Fibroblast of skin of right biceps (primary cell): ENCODE measurements at places on chromosomes 1 and 21.
A peak's percentile ranks its signal among the peaks of the same experiment; 100 is the strongest.

DNA sequence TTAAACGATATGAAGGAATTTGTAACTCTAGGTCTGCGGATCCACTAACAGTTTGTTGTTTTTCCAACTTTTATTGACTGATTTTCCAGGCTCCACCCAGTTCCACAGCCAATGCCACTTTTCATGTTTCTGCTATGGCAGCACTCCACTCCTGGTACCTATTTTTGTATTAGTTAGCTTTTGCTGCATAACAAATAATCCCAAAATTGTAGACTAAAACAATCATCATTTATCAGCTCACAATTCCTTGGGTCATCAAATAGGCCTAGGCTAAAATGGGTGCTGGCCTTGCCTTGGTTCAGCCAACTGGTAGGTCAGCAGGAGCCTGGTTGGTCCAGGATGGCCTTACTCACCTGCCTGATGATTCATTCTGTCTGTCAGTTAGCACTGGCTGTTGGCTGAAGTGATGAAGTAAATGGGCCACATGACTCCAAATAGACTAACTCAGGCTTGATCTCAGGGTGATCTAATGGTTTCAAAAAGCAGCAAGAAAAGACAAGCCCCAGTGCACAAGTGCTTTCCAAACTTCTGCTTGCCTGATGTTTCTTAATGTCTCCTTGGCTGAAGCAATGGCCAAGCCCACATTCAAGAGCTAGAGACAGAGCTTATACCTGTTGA is 3.2 kb upstream of the C8B start:
- DNase-seq: no peak

- DNase-seq: no peak
Measured at GRCh38 chr1:53792806-53793205, 45.3 kb downstream of the NDC1 start.

- peak; percentile 61 for DNase-seq
Measured at GRCh38 chr1:84146411-84147032, 2.5 kb downstream of the PRKACB start.

DNA sequence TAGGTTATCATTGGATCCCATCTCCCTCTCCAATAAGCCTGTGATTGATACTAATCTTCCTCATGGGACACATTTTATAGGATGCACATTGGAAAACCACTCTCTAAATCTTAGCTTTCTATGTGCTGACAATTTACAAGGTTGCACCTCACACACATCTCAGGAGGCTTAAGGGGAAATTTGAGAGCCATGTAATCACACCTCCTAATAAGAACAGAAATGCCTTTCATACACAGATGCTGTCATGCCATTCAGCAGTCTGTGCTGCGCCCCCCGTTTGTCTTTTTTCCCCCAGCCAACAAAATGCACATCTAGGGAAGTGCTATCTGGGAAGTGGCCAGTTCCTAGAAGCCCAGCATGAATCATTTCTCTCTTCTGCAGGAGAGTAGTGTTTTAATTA is 154.5 kb downstream of the ST6GALNAC5 start:
- DNase-seq: no peak

GRCh38 chr1:223394706-223395105 is 1.5 kb downstream of the CCDC185 start:
- no peak for DNase-seq

DNA sequence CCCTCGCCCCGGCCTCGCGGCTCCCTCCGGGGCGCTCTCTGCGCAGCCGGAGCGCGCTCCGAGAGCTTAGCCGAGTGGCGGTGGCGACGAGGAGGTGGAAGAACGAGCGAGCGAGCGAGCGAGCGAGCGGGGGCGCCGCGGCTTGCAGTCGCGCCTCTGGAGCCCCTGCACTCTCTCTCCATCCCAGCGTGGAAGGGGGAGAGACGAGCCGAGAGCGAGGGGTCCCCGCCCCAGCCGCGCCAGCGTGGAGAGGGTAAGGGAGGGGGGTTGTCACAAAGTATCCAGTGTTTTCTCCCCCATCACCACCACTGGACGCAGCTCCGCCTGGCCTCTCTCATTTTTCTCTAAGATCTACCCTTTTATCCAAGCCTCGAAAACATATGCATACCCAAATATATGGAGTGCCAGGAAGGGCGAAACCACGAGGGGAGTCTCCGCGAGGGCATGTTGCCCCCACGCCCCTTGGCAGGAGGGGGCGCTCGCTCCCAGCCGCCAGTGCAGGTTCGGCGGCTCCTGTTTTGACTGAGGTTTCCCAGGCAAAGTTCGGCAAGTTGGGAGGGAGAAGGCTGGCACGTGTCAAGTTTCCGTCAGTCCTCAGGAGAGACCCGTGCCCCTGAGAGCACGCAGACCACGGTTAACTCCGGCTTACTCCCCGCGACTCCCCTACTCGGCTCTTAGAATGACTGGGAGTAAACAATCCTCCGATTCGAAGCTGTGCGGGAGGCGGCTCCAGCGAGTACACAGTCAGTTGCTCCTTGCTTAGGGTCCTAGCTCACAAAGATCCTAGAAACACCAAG is 569 bp upstream of the DAB1 start:
- peak; percentile 62 for DNase-seq

DNA sequence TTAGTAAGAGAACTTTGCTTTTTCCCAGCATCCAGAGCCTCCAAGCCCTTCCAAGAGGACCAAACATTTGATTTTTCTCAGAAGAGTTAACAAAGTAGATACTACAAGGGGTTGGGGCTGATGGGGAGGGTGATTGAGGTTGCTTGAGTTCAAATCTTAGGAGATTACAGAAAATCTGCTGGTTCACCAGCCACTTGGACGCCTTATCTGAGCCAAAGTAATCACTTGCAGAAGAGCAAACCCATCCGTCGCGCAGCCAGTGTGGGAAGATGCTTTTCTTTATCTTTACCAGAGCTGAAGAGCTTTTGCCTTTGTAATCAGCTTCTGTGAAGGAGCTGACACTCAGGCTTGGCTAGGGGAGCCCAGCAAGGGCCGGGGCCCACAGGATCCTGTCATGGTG is 91.9 kb upstream of the CTTNBP2NL start:
- no peak for DNase-seq

DNA sequence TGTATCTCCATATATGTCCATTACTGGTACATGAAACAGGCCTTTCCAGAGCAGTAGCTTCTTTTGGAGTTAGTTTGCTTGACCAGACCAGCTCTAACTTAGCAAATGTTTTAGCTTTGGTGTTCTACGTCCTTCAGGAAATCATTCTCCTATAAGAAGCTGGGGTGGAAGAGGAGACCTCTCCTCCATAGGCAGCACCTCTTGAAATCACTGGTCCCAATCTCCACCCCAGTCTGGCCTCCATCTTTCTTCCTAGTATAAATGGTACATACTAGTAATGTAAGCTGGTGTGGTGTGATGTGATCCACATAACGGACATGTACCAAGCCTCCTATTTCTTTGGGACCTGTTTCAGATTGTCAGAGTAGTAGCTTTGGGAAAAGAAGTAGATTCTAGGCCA is 171.4 kb downstream of the DHRS3 start:
- no peak for DNase-seq

- no peak for DNase-seq
Measured at GRCh38 chr1:92820551-92820950, 11.3 kb upstream of the RPL5 start.

DNA sequence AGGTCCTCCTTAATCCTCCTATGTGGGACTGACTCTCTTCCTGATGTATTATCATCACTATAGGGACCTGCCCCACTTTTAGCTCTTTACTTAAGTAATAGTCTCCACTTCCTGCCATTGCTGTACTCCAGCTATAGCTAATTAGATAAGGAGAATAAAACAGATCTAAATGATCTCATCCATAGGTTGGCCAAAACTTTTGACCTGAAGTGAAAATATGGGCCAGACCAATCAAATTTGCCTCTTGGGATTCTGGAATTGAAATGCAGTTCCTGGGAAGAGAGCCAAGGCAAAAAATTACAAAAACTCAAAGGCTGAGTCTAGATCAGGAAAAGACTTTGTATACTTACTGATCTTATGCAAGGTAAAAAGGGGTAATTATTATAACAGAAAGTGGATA is 36.1 kb upstream of the PDE4B start:
- peak; percentile 35 for DNase-seq

DNA sequence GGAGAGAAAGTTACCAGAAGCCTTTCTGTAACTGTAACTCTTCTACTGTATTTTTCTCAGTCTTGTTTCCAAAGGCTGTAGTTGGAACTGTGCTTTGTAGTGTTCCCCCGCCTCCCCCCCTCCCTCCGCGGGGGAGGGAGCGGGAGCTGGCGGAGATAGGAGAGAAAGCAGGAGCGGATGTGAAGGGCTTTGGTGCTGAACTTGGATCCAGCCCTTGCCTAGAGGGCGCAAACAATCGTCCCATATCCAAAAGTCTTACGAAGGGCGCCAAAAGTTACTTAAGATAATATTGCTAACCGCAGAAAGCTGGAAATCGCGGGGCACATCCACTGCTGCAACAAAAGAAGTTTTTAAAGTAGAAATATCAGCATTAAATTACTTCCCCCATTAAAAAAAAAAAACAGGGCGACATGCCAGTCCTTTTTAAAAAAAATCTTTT is 2.4 kb upstream of the NFIA start:
- DNase-seq: peak; percentile 87

- no peak for DNase-seq
Measured at GRCh38 chr1:16242556-16243214, 5.7 kb upstream of the CPLANE2 start.

DNA sequence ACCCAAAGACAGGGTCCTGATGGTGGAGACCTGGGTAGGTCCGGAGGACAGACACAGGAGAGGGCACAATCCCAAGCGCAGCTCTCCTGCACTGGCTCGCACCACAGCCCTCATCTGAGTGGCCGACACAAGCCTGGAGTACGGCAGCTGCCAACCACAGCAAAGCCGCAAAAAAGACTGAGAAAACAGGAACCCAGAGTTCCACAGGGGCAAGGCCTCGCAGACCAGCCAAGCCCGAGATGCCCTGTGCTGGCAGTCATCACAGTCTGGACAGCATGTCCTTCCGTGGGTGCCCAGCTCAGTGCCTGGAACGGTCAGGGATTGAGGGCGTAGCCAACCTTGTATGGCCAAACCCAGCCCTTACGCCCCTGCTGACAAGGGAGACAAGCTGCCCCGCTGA is 11.4 kb downstream of the ZBTB48 start:
- DNase-seq: no peak

- DNase-seq: no peak
Measured at GRCh38 chr1:112196008-112196588, 199.9 kb upstream of the CTTNBP2NL start.
